ENCODE measurements at places on chromosomes 3 and 15.
A peak's percentile ranks its signal among the peaks of the same experiment; 100 is the strongest.

DNA sequence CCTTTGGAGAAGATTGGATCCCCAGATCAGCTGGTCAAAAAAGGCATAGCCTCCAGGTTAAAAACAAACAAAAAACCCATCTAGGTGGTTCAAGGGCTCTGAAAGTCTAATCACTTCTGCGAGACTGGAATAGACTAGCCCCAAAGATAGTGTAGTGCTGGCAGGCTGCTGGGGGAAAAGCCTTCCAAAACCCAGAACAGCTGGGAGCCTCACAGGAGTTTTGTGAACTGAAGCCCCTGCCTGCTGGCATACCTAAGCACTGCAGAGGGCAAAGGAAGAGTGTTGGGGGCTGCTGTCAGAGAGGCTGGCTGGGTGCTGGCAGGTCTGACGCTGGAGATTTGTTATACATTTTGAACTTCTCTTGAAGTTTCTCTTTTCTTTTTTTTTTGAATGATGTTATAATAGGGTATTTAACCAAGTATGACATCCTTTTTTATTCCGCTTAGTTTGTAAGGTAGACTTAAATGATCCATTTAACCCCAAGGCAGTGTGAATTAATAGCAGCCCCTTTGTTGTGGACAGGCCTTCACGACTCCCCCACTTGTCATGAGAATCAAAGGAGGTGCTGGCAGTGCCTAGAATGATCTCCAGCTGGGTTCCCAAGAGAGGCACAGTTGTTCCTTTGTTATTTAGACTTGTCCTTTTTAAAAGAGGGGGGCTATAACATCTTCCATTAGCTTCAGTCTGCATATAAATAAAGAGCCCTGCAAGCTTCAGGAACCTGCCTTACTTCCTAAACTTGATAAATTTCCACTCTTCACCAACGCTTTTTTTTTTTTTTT lies 53.9 kb downstream of the CRTC3 start:
- no peak for DNase-seq

DNA sequence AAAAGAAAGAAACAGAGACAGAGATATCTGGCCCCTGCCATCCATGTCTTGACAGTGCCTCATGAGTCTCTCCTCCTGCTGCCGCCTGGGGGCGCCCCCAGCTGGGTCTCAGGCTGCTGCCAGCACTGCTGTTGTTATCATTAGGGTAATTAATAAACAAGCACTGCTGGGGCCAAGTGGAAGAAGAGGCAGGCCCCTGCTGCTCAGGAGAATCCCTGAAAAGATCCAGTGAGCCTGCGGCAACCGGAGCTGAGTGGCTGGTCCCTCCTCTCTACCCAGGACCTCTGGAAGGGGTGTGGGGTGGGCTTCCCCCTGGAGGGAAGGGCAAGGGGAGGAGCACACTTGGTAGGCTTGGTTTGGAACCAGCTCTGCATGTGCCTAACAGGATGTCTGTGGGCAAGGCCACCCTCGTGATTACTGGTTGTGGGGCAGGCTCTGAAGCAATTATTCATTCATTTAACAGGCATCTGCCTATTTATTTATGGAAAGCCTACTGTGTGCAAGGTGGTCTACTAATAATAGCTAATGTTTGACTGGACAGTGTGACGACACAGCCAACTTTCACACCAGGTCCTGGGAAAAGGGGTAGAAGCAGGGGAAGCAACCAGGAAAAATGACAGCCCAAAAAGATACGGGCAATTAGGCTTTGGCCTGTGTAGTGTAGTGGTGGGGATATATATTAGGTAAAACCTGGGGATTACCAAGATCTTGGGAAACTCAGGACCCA lies 1.2 kb upstream of the TYRO3 start:
- DNase-seq, result peak; percentile 72

DNA sequence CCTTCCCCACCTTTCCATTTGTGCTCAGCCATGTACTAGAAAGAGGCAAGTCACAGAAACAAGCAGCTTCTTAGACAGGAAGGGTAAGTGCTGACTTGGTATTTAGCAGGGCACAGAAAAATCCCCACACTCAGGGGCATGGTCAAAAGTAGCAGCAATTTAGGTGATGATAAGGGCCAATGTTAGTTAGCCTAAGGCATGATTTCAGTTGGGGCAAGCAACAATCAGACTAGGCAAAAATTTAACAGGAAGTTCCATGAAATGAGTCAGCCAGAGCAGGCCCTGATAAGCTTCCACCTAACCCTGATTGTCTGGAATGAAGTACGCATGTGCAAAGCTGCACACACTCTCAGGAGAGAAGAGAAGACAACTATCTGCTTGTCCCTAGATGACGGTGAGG lies 423.4 kb upstream of the UBE2E2 start:
- DNase-seq, result no peak

DNA sequence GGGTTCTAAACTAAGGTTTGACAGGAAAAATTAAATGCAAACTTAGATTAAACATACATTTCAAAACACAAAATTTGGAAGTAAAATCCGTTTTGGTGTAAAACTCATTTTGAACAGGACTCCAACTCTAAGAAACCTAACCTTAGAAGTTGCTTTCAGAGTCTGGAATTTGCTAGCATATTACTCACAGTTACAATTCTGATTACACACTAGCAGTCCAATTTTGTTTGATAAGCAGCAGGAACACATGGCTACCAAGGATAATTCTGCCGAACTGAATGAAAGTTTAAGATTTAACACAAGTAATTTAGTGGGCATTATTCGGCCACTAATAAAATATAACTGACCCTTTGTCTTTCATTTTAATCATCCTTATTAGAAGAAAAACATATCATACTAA lies 49.6 kb downstream of the FRMD5 start:
- no peak for DNase-seq

DNA sequence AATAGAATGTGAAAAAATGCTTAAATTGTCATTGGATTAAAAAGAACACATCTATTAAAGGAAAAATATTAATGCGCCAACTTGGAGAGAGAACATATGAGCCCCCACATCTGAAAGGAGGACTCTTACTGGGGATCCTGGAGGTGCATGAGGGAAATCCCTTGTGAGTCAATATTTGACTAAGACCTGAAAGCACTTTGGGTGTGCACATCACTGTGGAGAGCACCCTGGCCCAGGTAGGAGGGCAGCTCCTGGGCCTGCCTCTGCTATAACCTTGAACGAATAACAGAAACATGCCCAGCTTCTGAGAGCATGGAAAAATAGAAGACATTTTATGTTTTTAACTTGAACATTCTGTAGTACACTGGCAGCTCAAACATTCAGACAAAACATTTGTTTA lies 199.8 kb downstream of the GAP43 start:
- no peak for DNase-seq

- no peak for DNase-seq
Measured at GRCh38 chr3:13108861-13109260, 35.6 kb upstream of the IQSEC1 start.

DNA sequence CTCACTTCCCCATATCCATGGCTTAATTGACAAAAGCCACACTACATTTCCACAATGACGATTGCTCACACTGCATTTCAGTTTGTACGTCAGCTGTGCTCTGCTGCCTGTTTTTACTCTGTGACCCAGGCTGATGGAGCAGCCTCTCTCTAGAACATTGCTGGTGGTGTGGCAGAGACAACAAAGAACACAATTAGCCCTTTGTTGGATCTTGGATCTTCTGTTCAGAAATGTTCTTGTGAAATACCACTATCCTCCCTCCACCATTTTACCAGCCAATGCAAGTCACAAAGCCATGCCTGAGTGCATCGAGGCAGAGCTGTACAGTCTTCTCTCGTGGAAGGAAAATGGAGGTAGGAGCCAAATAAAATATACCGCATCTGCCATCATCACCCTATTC lies 56.9 kb upstream of the TBC1D5 start:
- no peak for DNase-seq
